ENCODE measurements at places on chromosomes 5 and 9.

DNA sequence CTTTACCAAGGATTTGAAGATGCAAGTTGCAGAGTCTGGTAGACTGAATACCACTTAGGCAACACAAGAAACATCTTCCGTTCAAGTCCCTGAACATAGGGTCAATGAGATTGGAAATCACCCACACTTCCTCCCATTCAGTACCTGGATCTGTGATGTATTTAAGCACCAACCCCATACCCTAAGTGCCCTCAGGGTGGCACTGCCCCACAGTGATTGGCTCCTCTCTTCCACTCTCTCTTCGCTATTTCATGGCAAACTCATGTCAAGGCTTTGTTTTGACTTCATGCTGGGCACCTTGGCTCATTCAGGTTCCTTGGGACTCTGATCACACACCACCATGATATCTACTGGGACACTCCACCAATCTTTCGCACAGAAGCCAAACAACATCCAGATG, 53.7 kb downstream of the GGTA1 start:
- no peak for DNase-seq

- no peak for DNase-seq
These were observed 27.6 kb upstream of the TSLP start for GRCh38 chr5:111043712-111044506.

DNA sequence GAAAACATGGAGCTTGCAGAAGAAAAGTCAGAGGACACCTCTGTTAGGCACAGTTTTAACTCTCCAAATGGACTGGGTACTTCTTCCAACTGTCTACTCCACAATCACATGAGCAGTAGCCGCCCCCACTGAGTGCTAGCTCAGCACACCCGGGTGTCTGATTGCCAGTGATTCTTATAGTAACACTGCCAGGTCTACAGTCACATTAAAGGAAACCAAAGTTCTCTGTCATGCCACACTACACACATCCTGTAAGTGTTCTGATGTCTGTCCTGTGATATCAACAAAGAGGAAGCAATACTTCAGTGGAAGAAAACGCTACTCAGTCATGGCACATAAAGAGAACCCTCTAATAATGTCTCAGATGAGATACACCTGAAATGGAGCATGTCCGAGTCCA, at the start of gene HAVCR2:
Gene HAVCR2, minus strand, starts transcription at position 69 of the 400 bp plus-strand sequence. Its CDS starts 61 bp downstream, at position 8.
- DNase-seq = no peak

DNA sequence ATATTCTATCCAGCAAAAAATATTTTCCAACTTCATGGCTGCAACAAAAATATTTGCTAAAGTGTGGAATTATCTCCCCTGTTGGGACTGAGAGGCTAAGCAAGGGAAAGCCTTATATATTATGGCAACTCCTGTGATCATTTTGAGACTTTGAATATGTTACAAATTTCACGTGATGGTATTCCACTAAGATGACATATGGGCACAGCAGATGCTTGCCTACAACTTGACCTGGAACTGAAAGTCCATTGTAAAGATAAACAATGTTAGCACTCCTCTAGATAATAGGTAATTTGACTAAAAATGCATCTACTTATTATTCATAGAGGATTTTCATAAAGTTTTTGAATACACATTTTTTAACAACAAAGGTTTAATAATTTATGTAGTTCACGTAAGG, 1141.5 kb upstream of the CDH6 start:
- DNase-seq = no peak

GRCh38 chr9:94212091-94212490, 47.0 kb upstream of the ZNF169 start:
- no peak for DNase-seq

DNA sequence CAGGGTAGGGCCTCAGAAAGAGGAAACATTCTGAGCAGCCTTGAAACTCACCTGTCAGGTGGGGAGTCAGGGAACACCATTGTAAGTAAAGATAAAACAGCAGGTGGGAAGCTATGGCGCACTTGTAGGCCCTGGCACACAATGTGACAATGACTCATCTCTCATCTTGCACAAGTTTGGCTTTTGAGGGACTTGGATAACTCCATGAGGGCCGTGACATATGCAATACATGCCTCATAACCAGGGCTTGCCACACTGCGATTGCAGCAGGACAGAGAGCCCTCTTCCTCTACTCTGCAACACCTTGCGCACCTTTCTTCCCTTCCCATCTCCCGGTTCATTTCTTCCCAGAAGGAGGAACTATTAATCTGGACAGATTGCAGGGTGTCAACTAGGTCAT, 144.9 kb downstream of the CEP120 start:
- no peak for DNase-seq

DNA sequence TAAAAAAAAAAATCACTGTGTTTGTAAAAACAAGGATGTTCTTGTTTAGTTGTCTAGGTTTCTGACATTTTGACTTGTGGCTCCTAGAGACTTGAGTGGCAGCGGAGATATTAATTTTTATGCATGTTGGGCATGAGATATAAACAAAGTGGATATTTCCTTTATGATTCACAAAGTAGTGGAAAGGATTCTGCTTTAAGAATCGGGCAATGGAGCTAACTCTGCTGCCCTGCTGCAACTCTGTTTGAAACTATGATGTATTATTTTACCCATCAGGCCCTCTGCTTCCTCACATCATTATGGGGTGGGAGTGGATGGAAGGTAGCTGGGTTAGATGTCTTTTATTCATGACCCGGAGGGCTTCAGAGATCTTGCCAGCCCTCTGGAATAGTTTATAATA, 94.1 kb upstream of the CD180 start:
- no peak for DNase-seq

- no peak for DNase-seq
These were observed 309.7 kb downstream of the NSG2 start for GRCh38 chr5:174355208-174355612.

GRCh38 chr5:154860123-154860522, 1.7 kb downstream of the CNOT8 start:
- no peak for DNase-seq

GRCh38 chr9:86097510-86098224, 1.7 kb downstream of the GOLM1 start:
- no peak for DNase-seq

DNA sequence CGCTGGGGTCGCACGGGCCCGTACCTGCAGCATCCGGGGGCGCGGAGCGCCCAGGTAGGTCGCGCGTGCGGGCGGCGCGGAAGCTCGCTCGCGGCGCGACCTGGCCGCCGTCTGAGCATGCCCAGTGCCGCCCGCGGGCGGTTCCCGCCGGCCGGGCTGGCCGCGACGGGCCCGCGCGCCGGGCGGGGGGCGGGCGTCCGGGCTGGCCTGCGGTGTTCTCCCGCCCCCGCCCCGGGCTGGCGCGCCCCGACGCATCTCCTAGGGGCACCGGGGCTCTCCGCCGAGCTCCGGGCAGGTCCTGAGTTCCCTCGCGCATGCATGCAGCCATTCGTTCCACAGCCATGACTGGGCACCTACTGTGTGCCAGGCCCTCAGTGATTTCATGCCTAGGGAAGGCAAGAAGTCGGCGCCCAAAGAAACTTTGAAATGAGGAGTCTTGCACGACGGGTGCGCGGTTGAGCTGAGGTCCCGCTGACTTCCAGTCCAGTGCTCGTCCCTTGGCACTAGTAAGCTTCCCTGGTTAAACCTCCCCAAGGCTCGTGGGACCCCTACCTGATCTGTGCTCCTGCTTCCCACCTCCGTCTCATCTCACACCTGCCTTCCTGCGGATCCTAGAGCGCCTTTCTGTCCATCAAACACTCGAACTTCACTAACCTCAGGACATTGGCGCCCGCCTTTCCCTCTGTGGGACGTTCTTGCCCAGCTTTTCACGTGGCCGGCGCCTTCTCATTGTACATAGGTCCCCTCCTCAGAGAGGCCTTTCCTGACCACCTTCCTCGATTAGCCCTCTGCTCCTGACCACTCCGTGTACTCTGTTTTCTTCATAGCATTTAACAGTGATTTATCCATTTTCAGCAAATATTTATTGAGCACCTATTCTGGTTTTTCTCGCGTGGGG, at the start of gene PTPN3:
Gene PTPN3, minus strand, starts transcription at position 113 of the 898 bp plus-strand sequence. CDS start 34,873 bp downstream, outside the sequence.
- no peak for DNase-seq

- DNase-seq = no peak
These were observed 19.9 kb downstream of the CCNH start for GRCh38 chr5:87392801-87393200.

DNA sequence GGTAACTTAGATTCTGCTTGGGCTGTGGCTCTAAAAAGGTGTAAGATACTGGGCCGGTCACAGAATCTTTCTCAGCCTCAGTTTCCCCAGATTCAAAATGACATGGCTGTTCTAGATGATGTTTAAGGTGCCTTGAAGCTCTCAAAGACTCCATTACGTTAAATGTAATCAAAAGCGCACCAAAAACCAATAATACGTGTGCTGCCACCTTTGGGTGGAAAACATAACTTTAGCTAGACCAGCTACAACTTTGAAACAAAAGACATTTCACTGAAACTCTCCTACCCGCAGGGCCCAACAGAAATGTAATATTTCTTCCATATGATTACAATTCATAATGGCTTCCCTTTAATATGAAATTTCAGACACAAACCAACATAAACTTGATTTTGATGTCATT, 35.0 kb upstream of the PCSK5 start:
- no peak for DNase-seq

GRCh38 chr5:123474228-123474627, 37.7 kb upstream of the CSNK1G3 start:
- DNase-seq = no peak

DNA sequence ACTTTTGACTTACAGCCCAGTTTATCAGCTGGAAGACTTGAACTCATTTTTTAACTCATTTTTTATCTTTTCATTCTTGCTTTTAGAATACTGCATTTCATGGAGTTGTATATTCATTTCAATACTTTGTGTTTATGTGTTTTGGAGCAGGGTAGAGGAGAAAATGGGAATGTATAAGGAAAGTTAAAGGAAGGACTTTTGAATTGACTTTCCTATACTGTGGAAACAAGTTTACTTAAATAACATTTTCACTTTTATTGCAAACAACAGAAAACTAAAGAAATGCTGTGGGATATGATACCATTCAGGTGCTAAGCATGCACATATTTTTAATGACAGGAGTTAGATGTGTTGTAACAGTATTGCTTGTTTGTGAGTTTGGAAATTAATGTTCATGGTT, 11.7 kb downstream of the NIPBL start:
- no peak for DNase-seq

DNA sequence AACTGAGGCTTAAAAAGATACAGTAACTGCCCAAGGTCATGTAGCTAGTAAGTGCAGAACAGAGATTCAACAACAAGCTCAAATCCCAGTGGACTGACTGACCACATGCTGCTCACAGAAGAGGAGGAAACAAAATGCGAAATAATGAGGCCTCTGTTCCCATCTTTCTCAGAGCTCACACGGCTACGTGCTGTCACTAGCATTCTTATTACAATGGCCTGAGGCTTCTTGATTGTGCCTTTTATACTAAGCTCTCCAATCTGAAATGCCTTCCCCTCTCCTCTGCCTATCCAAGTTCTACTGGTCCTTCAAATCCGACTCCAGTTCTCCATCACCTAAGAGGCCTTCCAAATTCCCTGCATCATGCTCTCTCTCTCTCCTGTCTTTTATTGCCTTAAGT, 26.0 kb downstream of the SGTB start:
- DNase-seq = no peak

GRCh38 chr5:54088081-54088480, 222.3 kb downstream of the ARL15 start:
- no peak for DNase-seq

DNA sequence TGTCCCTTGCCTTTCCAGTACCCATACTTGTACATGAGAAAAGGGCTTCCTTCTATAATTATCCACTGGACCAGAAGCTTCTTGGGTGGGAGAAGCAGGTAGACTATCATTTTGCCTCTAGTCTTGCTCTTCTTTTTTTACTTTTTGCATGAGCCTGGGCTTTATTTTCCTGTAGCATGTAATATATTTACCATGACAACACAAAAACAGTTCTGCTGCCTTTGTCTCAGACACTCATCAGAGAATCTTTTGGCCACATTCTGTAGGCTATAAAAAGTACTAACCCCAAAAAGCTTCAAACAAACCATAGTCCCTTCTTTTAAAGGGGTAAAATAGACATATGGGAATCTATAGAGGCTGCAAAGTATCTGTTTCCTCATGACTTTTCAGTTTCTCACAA, 339.2 kb upstream of the PIK3R1 start:
- DNase-seq = no peak

GRCh38 chr9:106753155-106753671, 109.8 kb upstream of the ZNF462 start:
- no peak for DNase-seq

GRCh38 chr9:35341585-35341984, 148.3 kb upstream of the RUSC2 start:
- DNase-seq = no peak

- DNase-seq = no peak
These were observed 126.7 kb downstream of the GADD45G start for GRCh38 chr9:89731262-89732182.

All from left renal pelvis (tissue), 4 donors.